MG63 (cell line): ENCODE measurements at places on chromosomes 4 and X. TPM values are rescaled to one million over a fixed set of nuclear protein-coding genes. Genes with fewer than 3 reads are reported as not detected.

DNA sequence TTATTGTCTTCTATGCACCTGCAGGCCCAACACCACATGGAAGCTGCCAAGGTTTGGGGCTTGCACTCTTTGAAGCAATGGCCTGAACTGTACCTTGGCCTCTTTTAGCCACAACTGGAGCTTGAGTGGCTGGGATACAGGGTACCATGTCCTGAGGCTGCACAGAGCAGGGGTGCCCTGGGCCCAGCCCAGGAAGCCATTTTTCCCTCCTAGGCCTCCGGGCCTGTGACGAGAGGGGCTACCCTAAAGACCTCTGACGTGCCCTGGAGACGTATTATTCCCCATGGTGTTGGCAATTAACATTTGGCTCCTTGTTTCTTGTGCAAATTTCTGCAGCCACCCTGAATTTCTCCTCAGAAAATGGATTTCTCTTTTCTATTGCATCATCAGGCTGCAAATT is 519.9 kb upstream of the MAGEB18 start:
- no peak for DNase-seq

DNA sequence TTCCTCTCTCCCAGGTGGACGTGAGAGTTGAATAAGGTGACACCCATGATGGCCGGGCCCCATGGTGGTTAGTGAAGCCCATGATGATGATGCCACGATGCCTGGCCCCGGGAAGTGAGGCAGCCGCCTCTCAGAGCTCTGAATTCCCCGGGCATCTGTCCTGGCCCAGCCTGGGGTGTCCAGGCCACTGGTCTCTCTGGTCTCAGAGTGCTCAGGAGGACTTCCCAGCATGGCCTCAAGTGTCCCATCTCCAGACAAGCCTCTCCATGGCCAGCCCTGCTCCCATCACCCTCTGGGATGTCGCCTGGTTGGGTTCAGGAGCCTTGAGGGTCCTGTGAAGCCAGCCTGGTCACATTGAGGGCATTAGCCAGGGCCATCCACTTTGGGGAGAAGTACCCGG is 24.7 kb upstream of the PSAPL1 start:
- no peak for DNase-seq

DNA sequence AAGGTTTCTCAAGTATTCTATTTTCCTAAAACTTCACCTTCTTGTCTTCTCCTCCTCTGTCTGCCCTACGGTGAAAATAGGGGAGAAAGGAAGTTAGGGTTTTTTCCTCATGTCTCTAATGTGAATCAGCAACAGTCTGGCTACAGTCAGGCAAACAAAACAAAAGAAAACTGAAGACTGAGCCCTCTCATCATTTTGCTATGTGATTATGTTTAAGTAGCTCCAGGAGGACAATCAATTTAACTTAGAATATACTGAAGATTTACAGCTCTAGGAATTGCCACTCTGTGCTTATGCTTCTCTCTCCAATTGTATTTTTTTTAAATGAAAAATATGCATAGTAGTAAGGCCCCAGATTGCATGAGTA is 316.2 kb downstream of the GPAT3 start:
- DNase-seq: no peak

DNA sequence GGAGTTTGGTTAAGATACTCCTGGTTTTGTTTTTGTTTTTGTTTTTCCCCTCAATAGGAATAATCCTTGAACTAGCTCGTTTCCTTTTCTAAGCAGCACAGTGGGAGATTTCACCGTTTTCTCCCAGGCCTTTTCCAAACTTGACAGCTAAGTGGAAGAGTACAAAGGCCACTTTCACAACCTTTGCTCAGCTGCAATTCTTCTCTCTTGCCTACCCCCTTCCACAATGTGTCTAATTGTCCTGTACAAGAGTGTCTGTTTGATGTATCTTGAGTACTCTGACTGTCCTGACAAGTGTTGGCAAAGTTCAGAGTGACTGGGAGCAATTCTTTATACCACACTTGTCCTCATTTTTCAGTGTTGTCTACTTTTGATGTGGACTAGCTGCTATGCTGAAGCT is 674.3 kb upstream of the AMOT start:
- DNase-seq: no peak

DNA sequence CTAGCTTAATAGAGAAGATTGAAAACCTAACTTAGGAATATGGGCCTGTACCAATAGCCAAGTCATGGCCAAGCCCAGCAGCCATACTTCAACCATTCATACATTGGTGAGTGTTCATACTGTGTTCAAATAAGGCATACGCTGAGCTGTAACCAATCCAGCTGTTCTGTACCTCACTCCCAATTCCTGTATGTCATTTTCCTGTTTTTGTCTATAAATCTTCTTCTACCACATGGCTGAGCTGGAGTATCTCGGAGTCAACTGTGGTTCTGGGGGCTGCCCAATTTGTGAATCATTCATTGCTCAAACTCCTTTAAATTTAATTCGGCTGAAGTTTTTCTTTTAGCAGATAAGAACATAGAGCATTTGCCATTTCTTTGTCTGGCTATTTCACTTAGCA is 195.3 kb upstream of the ANKRD50 start:
- DNase-seq: peak; percentile 34

DNA sequence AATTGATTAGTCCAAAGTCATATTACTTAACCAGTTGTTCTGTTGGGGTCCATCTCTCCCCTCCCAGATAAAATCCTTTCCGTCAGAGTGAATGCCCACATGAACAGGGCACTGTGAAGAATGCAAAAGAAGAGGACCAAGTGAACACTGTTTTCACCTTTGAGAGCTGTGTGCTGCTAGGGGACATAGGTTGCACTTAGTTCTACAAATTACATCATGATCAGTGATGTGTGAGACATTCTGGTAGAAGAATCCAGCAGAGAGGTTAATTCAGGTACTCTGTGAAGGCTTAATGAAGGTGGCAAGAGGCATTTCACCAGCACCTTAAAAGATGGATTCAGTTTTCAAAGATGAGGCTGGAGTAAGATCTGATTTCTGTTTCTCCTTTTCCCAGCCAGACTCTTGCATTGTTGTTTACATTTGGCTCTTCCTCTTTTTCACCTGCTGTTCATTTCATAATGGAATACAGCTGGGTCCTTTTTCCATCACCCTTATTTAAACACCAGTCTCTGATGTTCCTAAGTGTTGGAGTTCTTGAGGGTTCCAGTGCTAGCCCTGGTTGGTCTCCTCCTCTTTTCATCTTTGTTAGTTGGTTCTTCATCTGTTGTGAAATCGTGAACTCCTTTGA is 10.9 kb downstream of the GAB1 start:
- no peak for DNase-seq

- no peak for DNase-seq
Measured at GRCh38 chr4:120056246-120056645, 10.4 kb downstream of the MAD2L1 start.

HELT gene
- not detected in 2 replicates for total RNA-seq

DNA sequence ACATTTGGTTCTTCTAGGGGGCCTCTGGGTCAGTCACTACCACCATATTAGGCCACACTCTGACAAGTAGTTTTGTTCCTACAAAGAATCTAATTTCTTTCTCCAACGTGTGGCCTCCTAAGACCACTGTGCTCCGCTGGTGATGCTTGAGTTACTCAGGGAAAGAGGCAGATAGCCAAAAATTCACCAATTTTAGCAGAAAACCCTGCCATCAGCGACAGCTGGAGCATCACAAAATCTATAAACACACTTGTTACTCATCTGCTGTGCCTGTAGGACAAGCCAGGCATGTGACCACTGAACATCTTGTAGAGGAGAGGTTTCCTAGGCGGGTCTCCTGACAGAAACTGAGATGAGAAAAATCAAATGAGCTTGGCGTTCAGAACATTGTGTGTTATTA is 105.4 kb downstream of the SYNPO2 start:
- DNase-seq: peak; percentile 59

SGCB gene
- total RNA-seq: 29.4 and 41.6 TPM in 2 replicates

DNA sequence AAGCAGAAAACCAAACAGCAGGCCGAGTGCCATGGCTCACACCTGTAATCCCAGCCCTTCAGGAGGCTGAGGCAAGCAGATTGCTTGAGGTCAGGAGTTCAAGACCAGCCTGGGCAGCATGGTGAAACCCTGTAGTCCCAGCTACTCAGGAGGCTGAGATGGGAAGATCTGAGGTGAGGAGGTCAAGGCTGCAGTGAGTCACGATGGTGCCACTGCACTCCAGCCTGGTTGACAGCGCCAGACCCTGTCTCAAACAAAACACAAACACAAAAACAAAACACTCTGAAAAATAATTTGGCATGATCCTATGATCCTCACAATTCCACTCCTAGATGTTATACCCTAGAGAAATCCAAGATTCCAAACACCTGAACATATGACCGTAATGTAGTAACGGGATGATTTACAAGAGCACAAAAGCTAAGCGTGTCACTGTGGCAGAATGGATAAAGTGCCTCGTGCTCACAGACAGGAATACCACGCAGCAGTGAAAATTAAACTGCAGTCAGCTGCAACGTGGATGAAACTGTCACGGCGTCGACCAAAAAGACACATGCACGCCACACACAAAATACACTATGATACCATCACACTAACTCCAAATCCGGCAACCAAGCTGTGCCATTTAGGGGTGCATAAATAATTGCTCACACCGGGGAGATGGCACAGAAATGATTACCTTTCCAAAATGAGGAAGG is 1.7 kb downstream of the NELFA start:
- DNase-seq: no peak

GRCh38 chr4:7478665-7479064 is 43.9 kb upstream of the PSAPL1 start:
- DNase-seq: no peak

CPZ gene
- total RNA-seq: 1.1 TPM in 1 of 2 replicates, not detected in the other

GRCh38 chrX:150627957-150628356 is 59.5 kb downstream of the MTM1 start:
- no peak for DNase-seq

WNK3 gene
- 0.07 TPM in 1 of 2 replicates, not detected in the other for total RNA-seq

DNA sequence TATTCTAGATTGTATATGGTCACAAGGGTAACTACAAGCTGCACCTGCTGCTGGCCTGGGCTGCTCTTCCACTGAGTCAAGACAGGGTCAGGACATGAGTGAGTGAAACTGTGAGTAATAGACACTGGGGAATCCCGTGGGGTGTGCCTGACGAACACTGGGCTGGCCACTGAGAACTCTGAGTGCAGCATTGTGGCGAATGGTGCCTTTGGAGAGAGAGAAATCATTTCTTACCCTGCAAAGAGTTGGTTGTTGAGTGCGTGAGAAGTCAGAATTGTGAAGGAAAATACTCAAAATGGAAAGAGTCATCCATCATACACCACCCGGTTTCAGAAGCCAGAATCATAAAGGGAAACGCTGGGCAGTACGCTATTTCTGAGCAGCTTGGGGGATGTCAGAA is 43.1 kb upstream of the LSM6 start:
- no peak for DNase-seq

DNA sequence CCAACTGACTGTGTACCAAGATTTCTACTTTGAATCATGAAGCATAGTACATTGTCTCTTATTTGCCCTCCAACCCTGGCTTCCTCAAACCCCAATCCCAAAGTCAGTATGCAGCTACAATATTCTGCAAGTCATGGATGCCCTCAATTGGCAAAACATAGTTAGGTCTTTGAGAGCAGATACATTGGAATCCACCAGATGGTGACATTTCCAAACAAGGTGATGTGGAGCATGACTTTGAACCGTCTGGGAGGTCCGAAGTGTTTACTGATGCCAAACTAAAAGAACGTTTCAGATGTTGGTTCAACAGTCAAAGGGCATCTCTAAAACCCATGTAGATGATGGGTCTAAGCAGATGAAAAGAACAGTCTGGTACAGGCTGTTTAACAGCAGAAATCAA is 43.7 kb upstream of the FRMD7 start:
- no peak for DNase-seq

TCP11X2 gene
- not detected in 2 replicates for total RNA-seq

DNA sequence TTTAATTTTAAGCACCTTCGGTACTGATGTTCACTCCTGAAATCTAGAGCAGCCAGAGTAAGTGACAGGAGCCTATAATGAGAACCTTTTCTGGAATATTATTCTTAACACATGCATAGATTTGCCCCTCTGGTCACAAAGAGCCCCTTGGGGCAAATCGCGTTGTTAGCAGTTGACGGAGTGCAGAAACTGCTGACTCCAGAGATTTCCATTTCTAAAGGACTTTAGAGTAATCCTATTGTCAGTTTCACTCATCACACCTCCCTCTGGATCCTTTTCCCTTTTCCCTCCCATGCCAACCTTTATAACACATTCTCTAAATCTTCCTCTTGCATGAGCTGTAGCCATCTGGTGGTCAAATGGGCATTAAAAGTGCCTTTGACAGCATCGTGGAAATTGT is 264.9 kb upstream of the PRPS2 start:
- DNase-seq: no peak

DNA sequence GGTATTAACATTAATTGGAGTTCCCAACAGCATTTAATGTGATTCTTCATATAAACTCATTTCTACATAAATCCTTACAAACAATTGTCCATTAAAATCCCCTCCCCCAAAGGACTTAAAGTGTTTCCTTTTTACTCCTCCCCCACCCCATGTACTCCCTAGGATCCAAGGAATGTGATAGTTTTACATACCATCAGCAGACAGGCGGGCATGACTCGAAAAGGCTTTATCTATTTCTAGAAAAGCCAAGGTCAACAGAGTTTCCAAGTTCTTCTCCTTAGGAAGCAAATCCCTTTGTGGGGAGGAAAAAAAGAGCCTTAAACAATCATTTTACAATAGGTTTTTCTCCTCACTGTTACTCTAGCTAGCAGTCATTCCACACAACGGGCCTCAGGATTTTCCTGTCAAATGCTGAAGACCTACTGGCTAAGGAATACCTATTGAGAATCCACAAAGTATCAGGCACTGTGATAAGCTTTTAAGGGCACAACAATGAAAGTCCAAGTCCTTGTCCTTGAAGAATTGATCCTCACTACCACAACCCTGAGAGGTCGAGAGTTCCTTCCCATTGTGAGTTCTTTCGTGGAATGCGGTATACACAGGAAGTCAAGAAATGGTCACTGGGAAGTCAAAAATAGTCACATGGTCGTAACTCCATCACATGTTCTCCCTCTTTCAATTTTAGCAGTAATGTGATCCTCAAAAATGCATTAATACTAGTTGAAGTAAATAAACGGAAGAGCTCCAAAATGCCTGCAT is 7.2 kb downstream of the PPM1K start:
- DNase-seq: no peak

MAMLD1 gene
- total RNA-seq: 0.43 TPM in 1 of 2 replicates, not detected in the other

- no peak for DNase-seq
Measured at GRCh38 chr4:177947607-177948006, 505.4 kb upstream of the AGA start.

ITIH6 gene
- not detected in 2 replicates for total RNA-seq

- DNase-seq: no peak
Measured at GRCh38 chrX:38150993-38151392, 69.7 kb downstream of the SRPX start.

- DNase-seq: no peak
Measured at GRCh38 chr4:139208404-139208945, 31.5 kb upstream of the ELF2 start.
